ENCODE measurements at places on chromosomes 1 and 21.
A peak's percentile ranks its signal among the peaks of the same experiment; 100 is the strongest.

DNA sequence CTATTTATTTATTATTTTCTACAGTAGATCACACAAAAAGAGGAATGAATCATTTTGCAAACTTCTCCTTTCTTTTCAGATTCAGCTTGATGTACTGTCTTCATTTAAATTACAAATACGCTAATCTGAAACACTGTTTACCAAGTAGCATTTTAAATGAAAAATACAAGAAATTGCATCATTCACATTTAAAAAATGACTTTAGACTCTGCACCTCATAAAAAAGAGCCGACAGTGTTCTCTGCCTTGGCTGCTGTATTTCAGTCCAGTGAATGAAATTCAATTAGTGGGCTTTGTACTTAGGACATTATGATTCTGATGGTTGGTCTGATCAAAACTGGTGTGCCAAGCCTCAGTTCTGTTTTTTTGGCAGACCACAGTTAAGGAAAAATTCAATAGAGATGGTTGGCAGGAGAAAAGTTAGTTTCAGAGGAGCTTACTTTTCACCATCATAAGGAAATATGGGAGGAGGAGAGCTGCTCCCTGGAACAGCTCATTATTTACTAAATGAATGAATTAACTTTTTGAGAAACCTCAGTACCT is 222.4 kb upstream of the ESRRG start:
- DNase-seq, result no peak

- peak; percentile 59 for DNase-seq
Measured at GRCh38 chr1:178739285-178740045, 14.4 kb downstream of the RALGPS2 start.

GRCh38 chr1:73979684-73980083 is 218.3 kb downstream of the LRRIQ3 start:
- no peak for DNase-seq

DNA sequence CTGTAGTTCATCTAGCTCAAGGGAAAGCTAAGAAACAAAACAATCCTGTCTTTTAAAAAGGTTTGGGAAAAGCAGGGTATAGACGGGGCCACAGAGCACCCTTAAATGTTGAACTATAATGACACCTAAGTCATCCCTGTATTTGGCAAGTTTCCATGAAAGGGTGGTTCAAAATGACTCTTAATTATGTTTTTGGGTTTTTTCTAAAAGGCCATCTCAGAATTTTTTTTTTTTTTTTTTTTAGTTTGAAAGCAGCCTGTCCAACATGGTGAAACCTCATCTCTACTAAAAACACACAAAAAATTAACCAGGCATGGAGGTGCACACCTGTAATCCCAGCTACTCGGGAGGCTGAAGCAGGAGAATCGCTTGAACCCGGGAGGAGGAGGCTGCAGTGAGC is 22.2 kb downstream of the TOMM20 start:
- no peak for DNase-seq

DNA sequence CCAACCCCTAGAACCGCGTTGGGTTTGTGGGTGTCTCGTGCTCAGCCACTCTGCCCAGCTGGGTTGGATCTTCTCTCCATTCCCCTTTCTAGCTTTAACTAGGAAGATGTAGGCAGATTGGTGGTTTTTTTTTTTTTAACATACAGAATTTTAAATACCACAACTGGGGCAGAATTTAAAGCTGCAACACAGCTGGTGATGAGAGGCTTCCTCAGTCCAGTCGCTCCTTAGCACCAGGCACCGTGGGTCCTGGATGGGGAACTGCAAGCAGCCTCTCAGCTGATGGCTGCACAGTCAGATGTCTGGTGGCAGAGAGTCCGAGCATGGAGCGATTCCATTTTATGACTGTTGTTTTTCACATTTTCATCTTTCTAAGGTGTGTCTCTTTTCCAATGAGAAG is 18.7 kb downstream of the TFF3 start:
- no peak for DNase-seq

Data from EH (cell line).